ENCODE measurements at places on chromosomes 6 and 20.

GRCh38 chr20:17452441-17452840 lies 78.7 kb downstream of the BFSP1 start:
- DNase-seq: no peak

DNA sequence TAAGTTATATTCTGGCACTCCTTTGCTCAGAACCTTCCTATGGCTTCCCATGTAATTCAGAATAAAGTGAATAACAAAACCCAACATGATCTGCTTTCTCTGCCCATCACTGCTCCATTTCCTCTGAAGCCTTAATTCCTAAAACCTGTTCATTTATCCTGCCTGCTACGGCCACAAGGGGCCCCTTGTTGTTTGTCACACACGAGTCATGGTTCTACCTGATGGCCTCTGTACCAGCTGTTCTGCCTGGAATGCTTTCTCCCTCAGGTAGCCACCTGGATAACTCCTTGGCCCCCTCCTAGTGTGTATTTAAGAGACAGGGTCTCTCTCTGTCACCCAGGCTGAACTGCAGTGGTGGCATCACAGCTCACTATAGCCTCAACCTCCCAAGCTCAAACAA lies 26.8 kb downstream of the ERGIC3 start:
- no peak for DNase-seq

- DNase-seq: no peak
These were observed 44.5 kb upstream of the GJE1 start for GRCh38 chr6:142087950-142088857.

DNA sequence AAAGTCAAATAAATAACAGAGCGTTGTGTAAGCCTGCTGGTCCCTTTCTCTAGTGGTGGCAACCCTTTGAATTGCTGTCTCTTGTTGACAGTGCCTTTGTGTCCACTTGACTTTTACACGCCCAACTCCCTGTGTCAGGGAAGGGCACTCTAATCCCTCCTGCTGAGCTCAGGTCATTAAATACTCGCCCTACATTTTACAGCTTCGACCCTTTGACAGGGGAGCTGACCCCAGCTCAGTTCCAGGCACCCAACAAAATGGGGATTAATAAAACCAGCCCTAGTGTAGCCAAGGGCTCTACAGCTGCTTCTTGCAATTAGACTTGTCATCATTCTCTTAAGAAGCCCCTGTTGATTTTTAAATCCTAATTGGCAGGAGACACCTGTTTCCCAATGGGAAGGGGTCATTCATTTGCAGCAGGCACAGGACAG lies 308.2 kb downstream of the EYA4 start:
- no peak for DNase-seq

DNA sequence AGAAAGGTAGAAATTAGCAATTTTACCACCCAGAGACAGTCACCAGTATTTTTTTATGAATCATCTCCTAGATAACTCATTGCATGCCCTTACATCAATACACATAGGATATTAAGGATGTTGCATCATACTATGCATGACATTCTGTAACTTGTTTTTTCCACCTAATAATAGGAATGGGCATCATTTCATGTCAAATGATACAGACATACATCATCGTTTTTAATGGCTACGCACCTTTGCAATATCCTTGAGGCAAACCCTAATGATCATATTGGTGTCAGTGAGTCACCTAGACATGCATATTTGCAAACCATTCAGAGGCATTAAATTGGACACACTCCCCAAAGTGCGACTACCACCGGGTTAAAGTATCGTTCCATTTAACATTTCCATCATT lies 309.7 kb upstream of the AGPAT4 start:
- DNase-seq: no peak

DNA sequence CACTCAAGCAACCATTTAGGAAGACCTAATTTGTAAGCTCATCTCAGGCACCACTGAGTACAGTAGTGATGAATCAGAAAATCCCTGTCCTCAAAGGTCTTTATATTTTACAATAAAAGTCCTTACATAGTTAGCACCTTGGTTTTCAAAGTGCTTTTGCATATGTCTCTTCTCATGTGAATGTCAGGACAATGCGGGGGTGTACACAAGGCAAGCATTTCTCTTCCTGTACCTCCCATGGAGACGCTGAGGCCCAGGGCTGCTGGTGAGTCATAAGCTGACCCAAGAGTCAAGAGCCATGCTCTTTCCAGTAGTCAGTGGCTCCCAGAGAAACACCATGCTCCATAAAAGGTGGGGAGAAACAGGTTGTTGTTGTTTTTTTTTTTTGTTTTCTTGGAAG lies 174.0 kb downstream of the GJA10 start:
- peak; percentile 69 for DNase-seq

DNA sequence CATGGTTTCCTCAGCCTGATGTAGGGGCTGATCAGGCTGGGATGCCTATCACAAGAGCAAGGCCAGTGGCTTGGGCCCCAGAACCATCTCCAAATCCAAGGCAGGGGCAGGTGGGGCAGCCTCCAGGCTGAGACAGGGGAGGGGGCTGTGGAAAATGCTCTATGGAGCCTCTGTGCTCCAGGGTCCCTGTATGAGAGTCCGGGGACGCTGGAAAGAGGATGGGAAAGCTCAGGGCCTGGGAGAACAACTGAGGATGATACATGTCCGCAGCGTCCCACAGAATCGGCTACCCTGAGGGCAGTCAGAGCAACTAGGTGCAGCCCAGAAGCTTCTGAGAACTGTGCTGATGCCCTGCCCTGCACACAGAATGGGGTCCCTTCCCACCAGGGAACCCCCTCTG lies 43.4 kb downstream of the CPXM1 start:
- DNase-seq: no peak

- no peak for DNase-seq
These were observed 62.4 kb downstream of the PTCHD4 start for GRCh38 chr6:48048451-48049146.

DNA sequence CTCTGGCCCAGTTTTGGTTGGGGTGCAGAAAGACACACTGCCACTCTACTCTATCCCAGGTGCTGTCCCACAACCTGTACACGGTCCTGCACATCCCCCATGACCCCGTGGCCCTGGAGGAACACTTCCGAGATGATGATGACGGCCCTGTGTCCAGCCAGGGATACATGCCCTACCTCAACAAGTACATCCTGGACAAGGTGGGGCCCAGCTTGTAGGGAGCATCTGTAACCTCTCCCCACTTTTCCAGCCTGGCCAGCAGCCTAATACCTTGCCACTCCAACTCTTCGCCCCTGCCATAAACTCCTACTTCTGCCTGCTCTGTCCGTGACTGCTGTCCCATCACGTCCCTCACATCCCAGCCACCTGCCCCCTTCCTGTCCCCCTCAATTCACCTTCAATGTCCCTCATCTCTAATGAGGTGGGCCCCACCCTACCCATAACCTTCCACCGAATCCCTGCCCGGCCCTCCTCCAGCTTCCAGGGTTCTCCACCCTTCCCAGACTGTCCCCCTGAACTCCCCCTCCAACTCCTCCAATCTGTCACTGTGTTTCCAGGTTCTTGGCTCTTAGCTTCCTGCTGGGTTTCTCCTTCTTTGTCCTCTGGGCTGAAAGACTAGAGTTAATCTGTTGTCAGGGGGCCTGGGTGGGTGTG lies 12.1 kb downstream of the DEF6 start:
- no peak for DNase-seq

DNA sequence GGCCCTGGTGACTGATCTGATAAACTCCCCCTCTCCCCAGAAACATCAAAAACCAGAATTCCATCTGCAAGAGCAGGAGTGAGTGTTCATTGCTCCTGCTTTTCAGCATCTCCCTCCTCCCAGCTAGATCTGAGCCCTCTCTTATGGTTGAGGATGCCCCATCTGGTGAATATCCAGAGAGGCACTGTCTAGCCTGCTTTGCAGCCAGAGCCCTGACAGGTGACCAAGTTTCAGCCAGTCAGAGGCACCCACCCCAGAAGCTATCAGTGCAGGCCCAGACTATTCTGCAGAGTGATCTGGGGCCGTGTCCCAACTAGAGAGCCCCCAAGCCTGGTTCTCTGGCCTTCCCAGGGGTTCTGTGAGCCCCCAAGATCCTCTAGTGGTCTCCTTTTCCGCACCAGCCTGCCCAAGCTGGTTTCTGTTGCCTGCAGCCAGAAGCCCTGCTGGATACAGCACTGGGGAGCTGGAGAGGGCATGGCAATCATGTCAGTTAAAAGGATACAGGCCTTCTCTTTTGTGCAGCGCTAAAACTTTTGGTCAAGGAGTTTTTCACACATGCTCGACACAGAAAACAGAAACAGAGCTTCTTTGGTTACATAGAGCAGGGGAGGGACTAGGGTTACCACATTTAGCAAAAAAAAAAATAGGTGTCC lies 6.6 kb upstream of the BMP7 start:
- no peak for DNase-seq

- DNase-seq: peak; percentile 87
These were observed 7.4 kb upstream of the INSM1 start for GRCh38 chr20:20360464-20360863.

DNA sequence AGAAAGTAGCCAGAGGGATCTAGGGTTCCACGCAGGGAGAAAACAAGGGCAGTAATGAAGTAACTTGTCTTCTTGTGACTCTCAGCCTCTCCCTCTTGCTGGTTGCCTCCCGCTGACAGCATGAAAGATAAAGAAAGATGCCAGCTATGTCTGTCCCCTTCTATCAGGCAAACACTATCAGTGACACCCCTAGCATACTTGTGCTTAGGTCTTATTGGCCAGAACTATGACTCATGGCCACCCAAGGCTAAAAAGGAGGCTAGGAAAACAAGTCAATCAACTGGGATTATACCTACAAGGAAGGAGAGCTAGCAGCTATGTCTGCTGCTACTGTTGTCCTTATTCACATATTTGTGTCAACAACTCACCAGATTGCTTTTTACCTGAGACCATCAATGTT lies 206.8 kb upstream of the SOX4 start:
- DNase-seq: no peak

- no peak for DNase-seq
These were observed 11.5 kb downstream of the FOXC1 start for GRCh38 chr6:1621070-1621701.

GRCh38 chr6:40760887-40761286 lies 173.7 kb upstream of the LRFN2 start:
- DNase-seq: no peak

- no peak for DNase-seq
These were observed 27.1 kb downstream of the MICA start for GRCh38 chr6:31430449-31430848.

- peak; percentile 88 for DNase-seq
These were observed 704.4 kb upstream of the SLC35B3 start for GRCh38 chr6:9139746-9140145.

- no peak for DNase-seq
These were observed 19.4 kb upstream of the SIRPA start for GRCh38 chr20:1875762-1876161.

- DNase-seq: no peak
These were observed 636.1 kb downstream of the KIF16B start for GRCh38 chr20:15937179-15937578.

GRCh38 chr6:130407032-130407431 lies 41.2 kb downstream of the TMEM200A start:
- peak; percentile 32 for DNase-seq

DNA sequence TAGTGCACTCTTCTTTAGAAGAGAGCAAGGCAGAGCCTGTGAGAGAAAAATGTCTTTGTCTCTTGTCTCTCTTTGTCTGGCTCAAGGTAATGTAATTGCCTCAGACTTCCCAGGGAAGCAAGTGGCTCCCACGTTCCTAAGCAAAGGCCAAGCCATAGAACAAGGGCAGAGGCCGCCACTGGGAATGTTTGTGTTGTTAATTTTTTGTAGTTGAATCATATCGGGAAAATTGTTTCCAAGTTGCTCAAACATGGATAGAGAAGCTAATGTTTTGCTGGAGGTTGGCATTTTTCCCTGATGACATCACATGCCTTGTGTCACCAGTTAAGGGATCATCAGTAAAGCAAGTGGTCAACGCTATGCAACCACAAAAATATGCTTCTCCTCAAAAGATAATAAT lies 211.5 kb upstream of the FOXA2 start:
- DNase-seq: peak; percentile 98

DNA sequence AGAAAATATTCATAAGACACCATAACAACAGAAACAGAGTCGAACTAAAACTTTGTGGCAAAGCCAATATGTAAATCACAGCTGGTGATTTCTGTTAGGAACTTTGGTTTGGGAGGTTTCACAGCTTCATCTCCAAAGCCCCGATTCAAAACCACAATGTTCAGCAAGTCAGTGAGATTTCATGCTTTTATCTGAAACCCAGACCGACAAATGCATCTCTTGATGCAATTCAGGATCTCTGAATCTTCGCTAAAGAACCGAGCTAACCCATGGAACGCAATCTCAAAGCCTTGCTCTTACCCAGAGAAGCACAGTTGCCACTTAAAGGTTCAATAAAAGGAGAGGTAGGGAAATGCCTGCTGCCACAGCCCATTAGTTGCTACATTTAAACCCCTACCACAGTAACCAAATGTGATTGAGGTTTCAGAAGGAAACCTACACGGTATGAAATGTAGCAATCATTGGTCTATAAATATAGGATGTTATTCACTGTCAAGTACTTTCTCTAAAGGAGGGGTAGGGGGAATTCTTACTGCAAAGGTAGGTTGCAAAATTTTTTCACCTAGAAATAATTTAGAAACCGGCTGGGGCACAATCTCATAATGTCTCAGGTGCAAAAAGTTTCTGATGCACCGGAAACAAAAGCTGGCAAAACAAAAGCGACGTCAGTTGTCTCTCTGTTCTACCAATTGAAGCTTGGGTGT lies 381.0 kb upstream of the ARID1B start:
- DNase-seq: no peak

DNA sequence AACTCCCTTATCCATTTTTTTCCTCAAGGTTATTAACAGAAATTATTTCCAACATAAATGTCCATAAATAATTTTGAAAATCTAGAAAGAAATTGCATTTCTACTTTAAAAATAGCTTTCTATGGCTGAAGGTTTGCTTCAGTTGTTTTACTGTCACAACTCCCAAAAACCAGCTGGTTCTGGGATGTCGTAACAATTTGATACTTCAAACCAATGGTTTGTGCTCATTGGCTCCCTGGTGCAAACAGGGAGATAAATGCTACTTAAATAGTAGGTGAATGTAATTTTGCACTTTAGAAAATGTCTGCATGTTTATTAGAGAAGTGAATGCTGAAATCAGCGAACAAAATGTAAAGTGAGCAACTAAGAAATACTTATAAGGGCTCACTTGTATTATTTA lies 31.1 kb downstream of the LAMA2 start:
- DNase-seq: no peak

DNA sequence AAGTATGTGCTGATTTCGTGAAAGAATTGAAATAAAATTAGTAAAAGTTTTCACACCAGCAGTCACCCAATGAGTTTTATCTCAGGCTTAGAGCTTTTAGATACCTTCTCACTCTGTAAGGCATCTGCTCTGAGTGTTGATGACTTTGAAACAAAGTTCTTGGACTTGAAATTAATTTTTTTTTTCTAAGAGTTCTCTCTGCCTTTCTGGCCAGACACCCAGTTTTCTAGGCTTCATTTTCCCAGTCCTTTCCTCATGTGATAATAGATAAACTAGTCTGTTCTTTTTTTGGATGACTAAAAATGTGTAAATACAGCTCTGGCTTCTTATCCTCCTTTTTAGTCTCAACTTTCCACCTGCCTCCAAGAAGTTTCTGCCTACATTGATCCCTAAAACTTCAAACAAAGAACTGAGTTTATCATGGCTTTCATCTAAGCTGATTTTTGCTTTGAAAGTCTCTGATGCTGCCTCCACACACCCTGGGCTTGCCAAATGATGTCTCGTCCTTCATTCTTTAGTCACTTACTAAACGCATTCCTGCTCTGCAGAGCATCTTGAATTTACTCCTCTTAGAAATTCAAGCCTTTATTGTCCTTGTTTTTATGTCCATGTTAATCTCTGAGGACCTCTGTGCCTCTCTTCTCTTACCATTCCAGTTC lies 32.7 kb downstream of the SLX4IP start:
- DNase-seq: peak; percentile 58

GRCh38 chr6:30612213-30612612 lies 4.8 kb downstream of the PPP1R10 start:
- DNase-seq: peak; percentile 68

- DNase-seq: no peak
These were observed 9.9 kb downstream of the CNPY3 start for GRCh38 chr6:42938987-42939809.

All from foreskin fibroblast (primary cell).